ENCODE measurements at places on chromosomes 16 and 17.
A peak's percentile ranks its signal among the peaks of the same experiment; 100 is the strongest.

- DNase-seq, result peak; percentile 11
These were observed 14.4 kb upstream of the KCNJ18 start for GRCh38 chr17:21677911-21678310.

DNA sequence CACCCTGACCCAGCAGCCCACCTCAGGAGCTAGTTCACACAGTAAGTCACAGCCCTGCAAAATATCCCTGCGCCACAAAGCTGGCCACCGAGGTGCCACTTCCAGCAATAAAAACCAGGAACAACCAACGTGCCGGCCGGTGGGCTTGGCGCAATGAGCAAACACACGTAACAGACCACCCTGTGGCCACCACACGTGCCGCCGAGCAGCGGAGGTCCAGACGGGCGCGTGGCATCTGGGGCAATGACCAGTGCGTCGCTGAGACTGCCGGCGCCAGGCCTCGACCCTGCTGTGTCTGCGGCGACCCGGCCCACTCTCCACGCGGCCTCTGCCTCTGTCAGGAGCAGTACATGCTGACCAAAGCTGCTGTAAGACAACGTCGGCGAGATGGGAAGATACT is 31.5 kb downstream of the LMF1 start:
- DNase-seq, result no peak

DNA sequence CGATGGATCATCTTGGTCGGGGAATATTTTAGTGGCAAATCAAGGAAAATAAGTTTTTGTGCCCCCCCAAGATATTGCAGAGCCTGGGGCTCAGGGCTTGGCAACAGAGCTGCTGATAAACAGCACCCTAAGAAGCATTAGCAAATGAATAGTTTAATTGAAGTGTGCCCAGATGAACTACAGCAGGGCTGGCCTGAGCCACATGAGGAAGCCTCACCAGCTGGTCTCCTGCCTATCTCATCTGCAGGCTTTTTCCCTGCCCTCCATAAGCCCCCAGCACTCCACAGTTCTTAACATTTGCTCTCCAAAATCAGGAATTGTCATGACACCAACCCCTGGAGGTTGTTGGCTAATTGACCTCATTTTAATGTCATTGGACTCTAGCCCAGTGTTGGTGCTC is 480.2 kb downstream of the HS3ST3B1 start:
- no peak for DNase-seq

- DNase-seq, result no peak
These were observed 108.6 kb downstream of the IRF8 start for GRCh38 chr16:86007524-86007923.

DNA sequence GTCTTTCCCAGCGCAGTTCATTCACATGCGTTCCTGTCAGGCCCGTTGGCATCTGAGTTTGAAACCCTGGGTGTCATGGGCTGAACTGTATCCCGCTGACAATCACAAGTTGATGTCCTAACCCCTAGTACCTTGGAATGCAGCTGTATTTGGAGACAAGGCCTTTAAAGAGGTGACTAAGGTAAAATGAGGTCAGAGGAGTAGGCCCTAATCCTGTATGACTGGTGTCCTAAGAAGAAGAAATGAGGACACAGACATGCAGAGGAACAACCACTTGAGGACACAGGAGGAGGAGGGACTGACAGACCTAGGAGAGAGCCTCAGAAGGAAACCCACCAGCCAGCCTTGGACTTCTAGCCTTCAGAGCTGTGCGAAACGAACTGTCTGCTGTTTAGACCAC is 33.1 kb downstream of the TRPV2 start:
- no peak for DNase-seq

DNA sequence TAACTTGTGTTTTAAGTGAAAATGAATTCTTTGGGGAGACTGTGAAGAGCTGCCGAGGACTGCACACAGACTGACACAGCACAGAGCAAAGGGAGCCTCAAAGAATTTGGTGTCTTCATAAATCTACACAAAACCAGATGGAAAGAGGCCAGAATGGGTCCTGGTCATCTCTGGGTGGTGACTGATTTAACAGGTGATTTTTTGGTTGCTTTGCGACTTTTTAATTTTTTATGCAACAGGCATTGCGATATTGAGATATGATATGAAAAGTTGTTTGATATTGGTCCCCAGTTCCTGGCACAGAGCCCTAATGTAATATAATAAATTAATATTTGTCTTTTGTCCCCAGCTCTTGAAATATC is 12.6 kb upstream of the EIF1 start:
- no peak for DNase-seq

DNA sequence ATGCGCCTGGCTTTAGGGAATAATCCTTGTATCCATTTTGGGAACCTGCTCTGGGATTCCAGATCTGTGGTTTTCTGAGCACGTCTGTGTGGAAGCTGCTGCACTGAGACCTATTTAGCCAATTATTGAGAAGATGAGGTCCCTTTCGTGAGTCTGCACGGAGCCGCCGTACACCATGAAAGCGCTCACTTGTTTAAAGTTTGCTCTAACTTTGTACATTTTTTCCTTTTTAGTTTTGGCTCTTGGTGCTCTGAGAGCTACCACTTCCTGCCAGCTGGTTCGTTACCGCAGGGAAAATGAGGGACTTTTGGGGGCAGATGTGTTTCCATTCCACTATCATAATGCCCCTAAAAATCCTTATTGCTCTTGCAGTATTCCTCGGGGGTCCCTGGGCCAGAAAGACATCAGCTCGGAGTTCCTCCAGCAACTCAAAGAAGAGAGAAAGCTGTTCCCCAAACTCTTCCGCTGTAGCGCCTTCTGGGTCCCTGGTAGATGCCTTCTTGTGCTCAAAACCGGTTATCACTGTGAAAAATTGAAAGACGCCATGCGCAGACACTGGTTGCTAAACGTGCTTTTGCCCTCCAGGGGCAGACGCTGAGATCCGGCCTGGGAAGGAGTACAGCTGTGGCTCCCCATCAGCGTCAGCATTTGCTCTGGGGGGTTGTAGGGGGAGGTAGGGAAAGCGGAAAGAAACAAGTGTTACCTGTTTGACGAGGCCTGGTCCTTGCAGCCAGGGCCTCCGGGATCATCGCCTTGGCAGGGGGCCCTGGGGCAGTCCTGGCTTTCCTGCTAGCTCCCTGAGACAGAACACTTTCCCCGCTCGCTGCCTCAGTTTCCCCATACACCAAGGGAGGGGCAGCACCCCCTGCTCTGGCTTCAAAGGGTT is 238.1 kb downstream of the MRTFB start:
- peak; percentile 51 for DNase-seq

DNA sequence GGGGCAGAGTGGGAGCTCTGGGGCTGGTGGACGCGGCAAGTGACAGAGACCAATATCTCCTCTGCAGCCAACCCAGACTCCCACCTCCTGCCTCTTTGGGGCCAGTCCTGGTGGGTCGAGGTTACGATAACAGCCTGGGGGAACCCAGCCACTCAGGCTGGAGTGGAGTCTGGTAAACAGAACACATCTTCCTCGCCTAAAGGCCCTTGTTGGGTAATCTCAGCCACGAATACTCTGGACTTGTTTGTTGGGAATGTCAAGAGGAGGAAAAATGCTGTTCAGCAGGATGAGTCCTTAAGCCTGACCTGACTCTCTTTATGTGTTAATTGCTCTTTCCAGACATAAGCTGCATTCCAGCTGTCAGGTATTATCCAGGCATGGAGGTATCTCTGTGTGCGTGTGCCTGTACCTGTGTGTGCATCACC is 8.0 kb upstream of the SPNS2 start:
- DNase-seq, result no peak

- peak; percentile 57 for DNase-seq
These were observed at the start of gene HES7 for GRCh38 chr17:8123695-8124349. TSS of gene HES7 (minus strand) at chr17:8124106. CDS start at chr17:8124084, 22 bp downstream.

DNA sequence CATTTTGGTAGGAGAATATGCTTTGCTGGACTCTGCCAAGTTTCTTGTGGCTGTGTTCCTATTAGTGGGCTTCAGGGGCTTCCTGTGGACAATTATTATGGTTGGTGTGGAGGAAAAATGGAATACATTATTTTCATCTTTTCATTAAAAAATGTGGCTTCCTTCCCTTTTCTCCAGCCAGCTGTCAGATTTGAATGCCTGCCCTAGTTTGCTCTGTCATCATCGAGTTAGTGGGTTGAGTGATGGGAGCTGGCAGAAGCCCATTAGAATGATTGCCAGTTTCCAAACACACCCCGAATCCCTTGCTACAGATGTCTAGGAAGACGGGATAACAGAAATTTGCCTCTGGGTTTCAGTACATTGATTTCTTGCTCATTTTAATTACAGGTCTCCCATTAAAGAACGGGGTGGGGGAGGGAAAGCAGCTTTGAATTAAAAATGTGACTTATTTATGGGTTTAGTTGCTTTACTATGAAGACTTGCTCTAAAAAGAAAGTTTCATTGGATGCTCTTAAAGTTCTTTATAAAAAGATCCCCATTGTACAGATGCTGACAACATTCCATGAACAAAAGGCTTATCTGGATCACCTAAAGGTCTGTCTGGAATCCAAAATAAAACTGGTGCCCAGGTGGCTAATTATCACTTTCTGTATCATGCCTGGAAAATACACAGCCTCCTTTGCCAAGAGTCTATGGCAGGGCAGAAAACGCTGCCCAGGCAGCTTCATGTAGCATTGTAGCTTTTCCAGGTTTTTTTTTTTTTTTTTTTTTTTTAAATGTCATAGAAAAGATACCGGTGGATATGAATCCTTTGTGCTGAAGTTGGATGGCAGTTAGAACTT is 103.6 kb downstream of the PRKCA start:
- DNase-seq, result no peak

DNA sequence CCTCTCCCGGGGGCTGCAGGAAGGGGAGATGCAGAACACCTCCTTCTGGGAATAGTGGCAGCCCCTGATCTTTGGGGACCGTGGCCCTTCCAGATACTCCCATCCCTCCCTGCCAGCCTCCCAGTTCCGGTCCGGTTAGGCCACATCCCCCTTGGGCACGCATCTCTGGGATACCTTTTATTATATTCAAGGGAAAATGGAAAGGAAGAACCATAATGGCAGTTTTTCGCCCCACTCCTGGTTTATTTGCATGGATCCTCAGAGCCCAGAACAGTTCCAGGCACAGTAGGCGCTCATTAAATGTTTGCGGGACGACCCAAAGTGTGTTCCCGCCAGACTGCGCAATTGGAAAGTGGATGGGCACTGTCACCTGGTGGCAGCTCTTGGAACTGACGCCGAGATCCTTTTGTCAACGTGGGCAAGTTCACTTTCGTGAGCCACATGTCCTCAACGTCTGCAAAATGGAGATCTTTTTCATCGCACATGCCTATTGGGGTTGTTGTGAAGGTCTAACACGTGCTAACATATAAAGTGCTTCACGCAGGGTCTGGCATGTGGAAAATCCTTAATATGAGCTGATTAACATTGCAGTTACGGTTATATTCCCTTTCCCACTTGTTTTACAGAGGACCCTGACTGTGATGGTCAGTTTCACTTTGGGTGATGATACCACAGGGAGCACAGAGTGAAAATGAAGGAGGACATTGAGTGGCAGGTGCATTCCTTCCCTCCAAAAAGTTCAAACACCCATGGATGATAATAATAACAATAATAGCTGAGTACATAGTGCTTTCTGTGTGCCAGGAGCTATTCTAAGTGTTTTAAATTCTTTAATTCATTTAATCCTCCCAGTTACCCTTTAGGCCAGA is 1.7 kb upstream of the GPRC5B start:
- DNase-seq, result peak; percentile 89

- DNase-seq, result no peak
These were observed 27.2 kb downstream of the ZNF423 start for GRCh38 chr16:49828533-49829267.

- DNase-seq, result peak; percentile 70
These were observed 558 bp downstream of the B3GNT9 start for GRCh38 chr16:67150047-67150832.

DNA sequence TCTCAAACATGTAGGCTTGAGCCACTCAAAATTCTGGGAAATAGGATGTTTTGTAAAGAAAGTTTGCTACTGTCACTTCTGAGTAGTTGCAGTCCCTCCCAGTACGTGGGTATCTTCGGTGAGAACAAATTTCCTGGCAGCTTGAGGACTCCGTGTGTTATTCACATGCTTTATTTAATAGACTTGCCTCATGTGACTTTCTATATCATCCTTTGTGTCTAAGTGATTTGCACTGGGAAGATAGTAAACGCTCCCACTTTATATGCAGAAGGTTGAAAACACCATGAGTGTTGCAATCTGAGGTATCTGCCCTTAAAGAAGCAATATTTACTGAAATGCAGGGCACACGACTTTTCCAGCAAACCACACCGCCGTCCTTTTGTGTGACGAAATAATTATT is 643.7 kb downstream of the MAF start:
- no peak for DNase-seq

DNA sequence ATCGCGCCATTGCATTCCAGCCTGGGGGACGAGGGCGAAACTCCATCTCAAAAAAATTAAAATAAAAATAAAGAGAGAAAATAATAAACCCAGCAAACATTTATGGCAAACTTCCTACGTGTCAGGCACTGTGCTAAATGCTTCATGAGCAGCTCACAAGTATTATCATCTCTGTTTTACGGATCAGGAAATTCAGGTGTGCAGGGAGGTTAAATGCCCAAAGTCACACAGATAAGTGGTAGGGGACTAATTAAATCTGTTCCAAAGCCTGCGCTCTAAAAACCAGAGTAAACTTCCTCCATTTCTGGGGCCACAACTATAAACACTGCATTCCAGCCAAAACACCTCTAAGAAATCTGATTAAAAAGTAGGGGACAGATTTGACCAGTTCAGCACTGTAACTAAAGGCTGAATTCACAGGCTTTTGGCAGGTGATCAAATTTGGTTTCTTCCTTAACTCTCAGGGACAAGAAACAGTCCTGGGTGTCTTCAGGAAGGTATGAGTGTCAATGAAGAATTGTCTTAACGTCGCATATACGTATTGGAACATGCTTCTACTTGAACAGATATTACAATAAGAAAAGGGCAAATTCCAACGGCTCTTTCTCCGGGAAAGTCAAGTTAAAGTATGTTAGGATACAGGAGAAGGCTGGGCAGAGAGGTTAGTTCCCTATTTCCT is 996 bp downstream of the STRADA start:
- DNase-seq, result no peak

DNA sequence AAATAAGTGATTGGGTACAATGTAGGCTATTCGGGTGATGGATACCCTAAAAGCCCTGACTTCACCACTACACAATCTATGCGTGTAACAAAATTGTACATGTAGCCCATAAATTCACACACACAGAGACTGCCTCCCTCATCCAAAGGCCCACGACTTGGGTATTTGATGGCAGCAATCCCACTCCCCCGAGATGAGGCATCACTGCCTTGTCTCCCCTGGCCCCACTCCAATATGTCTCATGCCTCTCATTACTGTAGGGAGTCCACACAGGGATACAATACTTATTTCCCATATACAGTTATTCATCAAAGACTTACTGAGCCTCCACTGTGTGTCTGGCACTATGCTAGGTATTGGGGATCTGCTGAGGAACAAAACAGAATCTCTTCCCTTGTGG is 192.6 kb downstream of the CBLN1 start:
- DNase-seq, result no peak

DNA sequence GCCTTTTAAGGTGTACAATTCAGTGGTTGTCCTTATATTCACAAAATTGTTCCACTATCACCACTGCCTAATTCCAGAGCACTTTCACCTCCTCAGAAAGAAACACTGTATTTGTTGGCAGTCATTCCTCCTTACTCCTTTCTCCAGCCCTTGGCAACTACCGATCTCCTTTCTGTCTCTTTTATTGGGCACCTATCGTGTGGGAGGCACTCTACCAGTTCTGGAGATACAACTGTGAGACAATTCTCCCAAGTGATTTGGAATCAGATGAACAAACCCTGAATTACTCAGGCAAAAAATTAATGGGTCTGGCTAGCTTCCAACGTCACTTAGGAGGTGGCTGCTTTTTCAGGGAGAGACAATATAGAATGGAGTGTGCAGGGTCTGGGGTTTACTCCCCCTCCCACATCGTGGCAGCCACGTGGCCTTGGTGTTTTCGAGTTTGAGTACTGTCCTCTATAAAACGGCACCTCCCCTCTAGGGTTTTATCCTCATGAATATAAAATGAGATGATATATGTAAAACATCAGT is 63.9 kb downstream of the SHISA9 start:
- DNase-seq, result no peak
